ENCODE measurements at places on chromosomes 3 and 15.

- no peak for DNase-seq
Measured at GRCh38 chr3:172679599-172679998, 31.3 kb downstream of the NCEH1 start.

DNA sequence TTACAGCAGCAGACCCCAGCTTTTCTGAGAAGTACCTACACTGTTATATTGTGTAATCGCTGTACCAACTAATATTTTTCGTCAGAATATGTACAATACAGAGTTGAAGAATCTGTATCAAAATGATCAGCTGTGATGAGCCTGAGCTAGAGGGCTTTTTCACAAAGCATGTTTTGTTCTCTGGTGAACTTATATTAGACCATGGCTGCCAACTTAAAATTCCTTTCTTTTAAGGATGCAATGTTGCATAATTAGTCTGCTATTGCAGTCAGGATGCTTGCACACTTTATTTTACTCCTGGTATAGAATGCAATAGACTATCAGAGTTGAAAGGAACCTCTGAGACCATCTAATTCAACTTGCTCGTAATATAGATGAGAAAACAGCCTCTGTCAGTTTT lies 127.8 kb downstream of the RBMS3 start:
- DNase-seq = no peak

GRCh38 chr3:4514321-4514720 lies 21.2 kb downstream of the ITPR1 start:
- DNase-seq = no peak

- DNase-seq = no peak
Measured at GRCh38 chr3:129561619-129562248, 18.8 kb downstream of the H1-8 start.

- no peak for DNase-seq
Measured at GRCh38 chr3:73284472-73284871, 223.0 kb downstream of the EBLN2 start.

- no peak for DNase-seq
Measured at GRCh38 chr15:67884514-67885174, 44.8 kb upstream of the RNU6-1 start.

GRCh38 chr3:71010726-71011455 lies 572.6 kb downstream of the FOXP1 start:
- no peak for DNase-seq

GRCh38 chr3:53956586-53956985 lies 64.9 kb upstream of the SELENOK start:
- no peak for DNase-seq

Measured in stimulated activated CD8-positive, alpha-beta memory T cell treated with anti-CD3 and anti-CD28 coated beads, Interleukin-15, amount 100 ng/mL, for 24 hours (primary cell).